Natural killer cell treated with Interleukin-12 subunit alpha and Interleukin-12 subunit beta and Interleukin-15 and Interleukin-18, amount 100 ng/mL, for 72 hours (primary cell): ENCODE measurements at places on chromosomes 2 and 18. TPM values are rescaled to one million over a fixed set of nuclear protein-coding genes. Genes with fewer than 3 reads are reported as not detected.
A peak's percentile ranks its signal among the peaks of the same experiment; 100 is the strongest.

DNA sequence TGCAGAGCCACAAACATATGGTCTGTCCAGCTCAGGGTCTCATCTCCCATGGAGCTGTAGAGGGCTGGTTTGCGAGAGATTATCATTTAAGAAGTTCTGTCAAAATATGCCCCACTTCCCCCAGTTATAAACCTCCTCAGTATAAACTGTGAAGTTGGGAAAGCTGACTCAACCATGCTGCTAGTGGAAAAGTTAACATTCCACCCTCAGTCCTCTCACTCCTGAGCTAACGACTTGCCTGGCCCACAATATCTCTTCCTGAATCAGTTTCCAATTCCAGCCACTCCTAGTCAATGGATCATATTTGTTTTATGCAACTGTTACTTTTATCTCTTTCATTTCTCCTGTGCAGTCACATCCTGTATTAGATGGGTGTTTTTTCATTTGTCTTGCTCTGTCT lies 326.2 kb downstream of the SETBP1 start:
- DNase-seq, result no peak

REG3G gene
- total RNA-seq, result not detected

GRCh38 chr2:144477281-144477956 lies 42.5 kb downstream of the ZEB2 start:
- DNase-seq, result no peak

DNA sequence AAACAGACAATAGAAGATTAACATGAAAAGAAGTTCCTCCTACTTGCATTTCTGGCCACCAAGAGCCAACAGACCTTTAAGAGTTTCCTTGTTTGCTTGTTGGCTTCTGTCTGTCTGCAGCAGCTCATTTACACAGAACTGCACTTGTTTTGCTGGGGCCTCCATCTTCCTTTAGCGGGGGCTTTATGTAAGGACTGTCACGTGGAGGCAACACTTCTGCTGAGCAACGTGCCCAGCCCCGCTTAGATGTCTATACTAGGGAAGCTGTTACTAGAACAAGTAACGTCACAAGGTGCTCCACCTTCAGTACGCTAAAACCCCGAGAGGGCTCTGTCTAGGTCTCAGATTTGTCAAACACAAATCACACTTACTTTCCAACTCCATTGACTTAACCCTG lies 104.3 kb upstream of the PXDN start:
- no peak for DNase-seq

DNA sequence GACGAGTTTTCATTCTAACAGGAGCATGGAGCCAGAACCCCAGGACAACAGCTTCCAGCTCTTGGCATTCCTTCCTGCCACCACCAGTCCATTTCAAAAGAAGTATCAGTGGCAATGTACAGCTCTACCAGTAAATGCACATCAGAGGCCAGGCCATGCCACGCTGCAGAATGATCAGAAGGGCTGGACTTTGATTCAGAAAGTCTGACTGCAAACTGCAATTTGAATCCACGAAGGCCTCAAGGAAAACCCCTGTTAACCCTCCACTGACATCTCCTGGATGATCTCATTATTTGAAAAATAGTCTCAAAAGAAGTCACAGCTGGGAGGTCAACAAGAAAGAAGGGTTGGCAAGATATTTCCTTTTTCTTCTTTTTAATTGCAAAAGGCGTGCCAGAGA lies 119.2 kb downstream of the MYO5B start:
- no peak for DNase-seq

STAMBP gene
- 40.6 TPM for total RNA-seq

NDC80 gene
- 52.3 TPM for total RNA-seq

- no peak for DNase-seq
Observed at GRCh38 chr18:4797002-4797685, 342.0 kb upstream of the DLGAP1 start.

DNA sequence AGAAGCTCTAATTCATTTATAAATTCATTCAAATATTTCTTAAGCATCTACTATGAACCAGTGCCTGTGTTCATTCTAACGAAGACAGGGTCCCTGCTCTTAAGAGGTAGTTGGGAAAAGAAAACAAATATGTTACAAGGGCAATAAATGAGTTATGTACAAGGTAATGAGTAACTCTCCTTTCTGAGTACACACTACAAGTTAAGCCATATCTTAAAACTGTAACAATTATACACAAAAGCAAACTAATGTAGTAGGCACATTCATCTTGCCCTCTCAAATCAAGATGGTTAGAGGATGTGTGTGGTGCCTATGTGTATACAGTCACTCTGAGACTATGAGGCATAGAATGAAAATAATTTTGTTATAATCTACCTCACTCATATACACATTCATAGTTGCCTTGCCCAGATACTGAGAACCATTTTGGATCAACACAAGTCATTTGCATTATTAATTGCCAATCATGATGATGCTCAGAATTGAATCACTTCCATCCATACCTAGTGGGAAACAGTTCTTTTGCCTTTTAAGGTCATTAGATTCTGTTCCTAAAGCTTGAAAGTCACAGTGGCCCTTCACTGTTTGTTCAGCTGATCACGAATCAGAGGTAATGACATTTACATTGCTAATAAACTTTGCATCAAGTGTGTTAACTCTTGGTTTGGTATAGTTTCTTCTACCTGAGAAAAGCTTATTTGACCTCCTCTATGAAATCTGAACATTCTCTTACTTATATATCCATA lies 283.1 kb downstream of the ZNF385B start:
- no peak for DNase-seq

- DNase-seq, result no peak
Observed at GRCh38 chr18:23173912-23174311, 38.6 kb downstream of the CABLES1 start.

MAP3K20 gene
- 76.8 TPM for total RNA-seq

DNA sequence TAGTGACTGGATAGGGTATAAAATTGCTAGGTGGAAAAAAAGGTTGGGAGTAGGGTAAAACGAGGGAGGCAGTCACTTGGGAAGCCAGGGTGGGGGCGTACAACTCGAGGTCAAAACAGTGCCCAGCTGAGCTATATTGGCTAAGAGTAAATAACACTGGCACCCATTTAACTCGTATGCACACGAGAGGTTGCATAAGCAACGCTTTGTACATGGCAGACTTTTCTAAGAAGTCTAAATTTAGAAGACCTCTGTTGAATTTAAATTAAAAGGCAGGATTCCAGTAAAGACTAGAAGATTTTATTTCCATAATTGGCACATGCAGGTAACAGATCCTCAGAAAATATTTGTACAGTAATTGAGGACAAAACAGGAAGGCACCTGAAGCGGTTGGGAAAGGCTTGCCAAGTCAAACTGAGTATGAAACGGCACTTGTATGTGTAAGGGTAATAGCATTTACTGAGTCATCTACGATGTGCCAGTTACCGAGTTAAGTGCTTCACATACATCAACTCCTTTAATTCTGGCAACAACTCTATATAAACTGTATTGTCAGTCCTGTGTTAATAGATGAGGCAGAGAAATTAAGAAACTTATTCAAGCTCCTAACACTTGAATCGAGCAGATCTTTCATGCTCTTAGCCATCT lies 1.4 kb upstream of the MALT1 start:
- no peak for DNase-seq

CDH20 gene
- 0.10 TPM for total RNA-seq

DNA sequence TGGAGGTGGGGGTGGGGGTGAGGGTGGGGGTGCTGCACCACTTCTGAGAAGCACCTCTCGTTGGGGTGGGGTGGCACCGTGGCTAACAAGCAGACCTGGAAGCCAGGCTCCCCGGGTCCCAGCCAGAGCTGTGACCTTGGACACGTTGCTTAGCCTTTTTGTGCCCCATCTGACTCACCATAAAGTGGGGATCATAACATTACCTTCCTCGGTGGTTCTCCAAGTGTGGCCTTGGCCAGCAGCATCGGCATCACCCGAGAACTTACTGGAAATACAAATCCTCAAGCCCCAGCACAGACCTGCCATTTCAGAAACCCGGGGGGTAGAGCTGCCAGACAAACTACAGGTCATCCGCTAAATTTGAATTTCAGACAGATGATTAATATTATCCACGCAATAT lies 58.7 kb upstream of the SLC66A3 start:
- DNase-seq, result no peak

MREG gene
- total RNA-seq, result 14.6 TPM

DNA sequence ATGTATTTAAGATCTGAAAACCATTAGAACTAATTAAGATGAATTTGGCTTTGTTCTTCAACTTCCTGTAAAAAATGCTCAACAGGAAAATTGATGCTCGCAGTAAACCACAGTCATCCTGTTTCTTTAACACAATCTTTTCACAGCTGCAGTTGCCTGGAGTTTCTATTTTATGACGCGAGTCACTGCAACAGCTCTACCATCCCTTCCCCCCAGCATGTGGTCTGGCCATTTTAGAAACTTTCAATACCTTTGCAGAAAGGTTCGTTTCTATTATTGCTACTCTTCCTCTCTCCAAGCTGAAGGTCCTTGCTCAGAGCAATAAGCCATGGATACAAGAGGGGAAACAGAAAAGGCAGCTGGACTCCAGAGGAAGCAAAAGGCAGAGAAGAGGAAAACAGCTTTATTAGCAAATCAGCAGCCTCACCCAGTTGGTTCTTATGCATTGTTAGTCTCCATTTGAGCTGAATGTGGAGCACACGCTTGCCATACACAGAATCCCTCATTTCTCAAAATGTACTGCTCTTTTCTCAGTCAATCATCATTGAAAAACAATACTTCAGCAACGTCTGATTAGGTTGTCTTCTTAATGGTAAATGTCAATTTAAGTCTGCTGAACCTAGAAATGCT lies 3.9 kb downstream of the WIPF1 start:
- DNase-seq, result peak; percentile 83

- DNase-seq, result no peak
Observed at GRCh38 chr2:135411646-135412045, 119.4 kb downstream of the ZRANB3 start.

IMMT gene
- 157 TPM for total RNA-seq

GRCh38 chr2:144596073-144596871 lies 76.4 kb upstream of the ZEB2 start:
- peak; percentile 69 for DNase-seq

CSRNP3 gene
- not detected for total RNA-seq

HOXD11 gene
- not detected for total RNA-seq

PHOSPHO2 gene
- 2.6 TPM for total RNA-seq

CNDP1 gene
- not detected for total RNA-seq

DNA sequence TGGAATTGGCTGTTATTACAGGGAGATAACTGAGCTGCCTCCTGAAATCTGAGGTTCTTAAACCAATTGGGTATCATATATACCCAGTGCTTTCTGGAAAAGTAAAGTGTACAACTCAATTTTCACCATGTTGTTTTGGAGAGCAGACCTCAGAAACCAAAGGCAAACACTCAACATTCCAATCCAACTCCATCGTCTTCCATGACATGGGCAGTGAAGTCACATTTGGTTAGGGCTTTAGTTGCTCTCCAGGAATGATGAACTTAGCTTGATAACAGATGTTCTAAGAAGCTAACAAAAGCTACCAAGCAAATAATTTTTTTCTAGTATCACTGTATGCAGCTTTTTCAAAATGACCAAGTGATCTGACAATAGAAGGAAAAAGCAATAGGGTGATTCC lies 107.0 kb upstream of the SLC35G4 start:
- DNase-seq, result no peak

- DNase-seq, result no peak
Observed at GRCh38 chr18:45232061-45232460, 383.2 kb upstream of the SLC14A2 start.

GRCh38 chr2:238383743-238384380 lies 42.9 kb upstream of the ASB1 start:
- DNase-seq, result no peak

DNA sequence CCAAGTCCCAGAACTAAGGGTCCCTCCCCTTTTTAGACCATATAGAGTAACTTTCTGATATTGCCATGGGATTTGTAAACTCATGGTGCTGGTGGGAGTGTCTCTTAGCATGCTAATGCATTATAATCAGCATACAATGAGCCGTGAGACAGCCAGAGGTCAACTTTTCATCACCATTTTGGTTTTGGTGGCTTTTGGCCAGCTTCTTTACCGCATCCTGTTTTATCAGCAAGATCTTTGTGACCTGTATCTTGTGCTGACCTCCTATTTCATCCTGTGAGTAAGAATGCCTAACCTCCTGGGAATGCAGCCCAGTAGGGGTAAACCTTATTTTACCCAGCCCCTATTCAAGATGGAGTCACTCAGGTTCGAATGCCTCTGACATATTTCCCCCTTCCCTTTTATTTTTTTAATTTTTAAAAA lies 148.2 kb downstream of the PHLPP1 start:
- DNase-seq, result no peak

DNA sequence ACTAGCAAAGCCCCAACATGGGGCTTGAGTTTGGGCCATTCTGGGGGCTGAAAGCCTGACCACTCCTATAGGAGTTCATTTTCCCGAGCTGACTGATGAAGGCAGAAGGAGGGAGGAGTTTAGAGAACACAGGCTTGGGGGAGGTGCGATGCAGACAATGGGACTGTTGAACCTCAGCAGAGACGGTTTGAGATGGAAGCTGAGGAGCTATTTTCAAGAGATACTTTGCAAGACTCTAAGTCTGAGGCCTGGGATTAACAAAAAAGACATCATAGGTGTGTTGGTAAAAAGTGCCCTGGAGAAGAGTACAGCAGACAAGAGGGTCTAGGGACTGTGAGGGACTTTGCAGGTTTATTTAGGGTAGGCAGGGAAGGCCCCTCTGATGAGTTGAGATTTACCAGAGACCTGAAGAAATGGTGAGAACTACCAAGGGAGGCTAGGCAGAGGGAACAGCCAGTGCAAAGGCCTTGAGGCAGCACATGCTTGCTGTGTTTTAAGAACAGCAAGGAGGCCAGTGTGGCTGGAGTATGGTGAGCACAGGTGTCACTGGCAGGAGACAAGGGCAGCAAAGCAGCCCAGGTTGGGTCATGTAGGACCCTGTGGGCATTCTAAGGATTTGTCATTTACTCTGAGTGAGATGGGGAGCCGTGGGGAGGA lies 31.6 kb downstream of the PCBP1 start:
- DNase-seq, result peak; percentile 44

GRCh38 chr2:158359846-158360245 lies 96.7 kb downstream of the CCDC148 start:
- DNase-seq, result no peak

DNA sequence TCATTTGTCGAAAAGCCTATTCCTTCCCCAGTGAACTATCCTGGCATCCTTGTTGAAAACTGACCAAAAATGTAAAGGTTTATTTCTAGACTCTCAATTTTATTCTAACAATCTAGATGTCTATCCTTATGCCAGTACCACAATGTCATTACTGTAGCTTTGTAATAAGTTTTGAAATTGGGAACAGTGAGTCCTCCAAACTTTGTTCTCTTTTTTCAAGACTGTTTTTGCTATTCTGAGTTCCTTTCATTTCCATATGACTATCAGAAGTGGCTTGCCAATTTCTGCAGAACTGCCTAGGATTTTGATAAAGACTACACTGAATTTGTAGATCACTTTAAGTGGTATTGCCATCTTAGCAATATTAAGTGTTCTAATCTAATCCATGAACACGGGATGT lies 9.7 kb downstream of the STARD7 start:
- no peak for DNase-seq

- no peak for DNase-seq
Observed at GRCh38 chr2:201915446-201915845, 109.1 kb downstream of the CDK15 start.

C2orf80 gene
- not detected for total RNA-seq

DNA sequence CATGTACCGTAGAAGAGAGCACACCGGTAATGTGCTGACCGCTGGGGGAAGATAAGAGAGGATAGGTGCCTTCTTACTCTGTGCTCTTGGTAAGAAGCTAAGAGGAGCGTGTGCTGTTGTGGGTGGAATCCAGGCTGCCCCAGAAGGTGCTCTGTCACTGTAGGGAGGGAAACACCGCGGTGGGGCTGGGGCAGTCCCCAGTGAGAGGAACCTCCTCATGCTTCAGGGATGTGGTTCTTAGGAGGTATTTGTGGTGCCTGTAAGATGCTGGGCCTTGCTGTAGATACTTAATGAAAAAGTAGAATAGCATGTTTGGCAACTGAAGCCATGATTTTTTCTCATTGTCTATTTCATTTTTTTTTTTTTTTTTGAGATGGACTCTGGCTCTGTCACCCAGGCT lies 1.1 kb downstream of the COLEC11 start:
- no peak for DNase-seq
